CD8-positive, alpha-beta memory T cell (primary cell): ENCODE measurements at places on chromosomes 1 and 21. TPM values are rescaled to one million over a fixed set of nuclear protein-coding genes. Genes with fewer than 3 reads are reported as not detected.

The LRRC71 gene
- total RNA-seq = not detected

The CAPN9 gene
- total RNA-seq = not detected

The PIGR gene
- 0.33 TPM for total RNA-seq

The G0S2 gene
- 4.5 TPM for total RNA-seq

GRCh38 chr1:179177182-179177581 lies 52.3 kb downstream of the ABL2 start:
- no peaks in the 10 kb centered on the region for H3K36me3 ChIP-seq
- H3K4me1 ChIP-seq = no peaks in the 10 kb centered on the region
- no peaks in the 10 kb centered on the region for H3K27me3 ChIP-seq

GRCh38 chr1:110538075-110538474 lies 19.1 kb upstream of the KCNA10 start:
- H3K4me1 ChIP-seq = no peaks in the 10 kb centered on the region
- no peaks in the 10 kb centered on the region for H3K36me3 ChIP-seq
- H3K27ac ChIP-seq = no peak overlapping the region
- no peak overlapping the region for H3K4me3 ChIP-seq
- H3K27me3 ChIP-seq = no peaks in the 10 kb centered on the region
- DNase-seq = no peak

DNA sequence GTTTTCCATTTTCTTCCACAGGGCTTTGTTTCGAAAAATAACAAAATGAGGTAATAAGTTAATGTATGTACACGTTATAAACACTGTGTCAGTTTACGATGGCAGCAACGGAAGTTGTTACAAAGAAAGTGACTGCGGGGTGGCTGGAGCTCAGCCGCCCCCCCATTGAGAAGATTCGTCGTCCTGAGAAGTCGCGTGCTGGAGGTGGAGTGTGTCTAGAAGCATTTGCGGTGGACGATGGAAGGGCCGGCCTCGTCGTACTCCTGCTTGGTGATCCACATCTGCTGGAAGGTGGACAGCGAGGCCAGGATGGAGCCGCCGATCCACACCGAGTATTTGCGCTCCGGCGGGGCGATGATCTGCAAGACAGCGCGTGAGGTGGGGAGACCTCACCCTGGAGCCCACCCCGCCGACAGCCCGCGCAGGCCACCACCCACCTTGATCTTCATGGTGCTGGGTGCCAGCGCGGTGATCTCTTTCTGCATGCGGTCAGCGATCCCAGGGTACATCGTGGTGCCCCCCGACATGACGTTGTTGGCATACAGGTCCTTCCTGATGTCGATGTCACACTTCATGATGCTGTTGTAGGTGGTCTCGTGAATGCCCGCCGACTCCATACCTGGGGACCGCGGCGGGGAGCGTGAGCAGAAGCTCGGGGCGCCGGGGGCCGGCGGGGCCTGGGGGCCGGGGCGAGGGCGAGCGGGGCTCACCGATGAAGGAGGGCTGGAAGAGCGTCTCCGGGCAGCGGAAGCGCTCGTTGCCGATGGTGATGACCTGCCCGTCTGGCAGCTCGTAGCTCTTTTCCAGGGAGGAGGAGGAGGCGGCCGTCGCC lies 2.4 kb downstream of the ACTA1 start:
- DNase-seq = no peak
- no peak overlapping the region for H3K27ac ChIP-seq
- no peaks in the 10 kb centered on the region for H3K36me3 ChIP-seq

- no peak overlapping the region for H3K4me3 ChIP-seq
- no peaks in the 10 kb centered on the region for H3K4me1 ChIP-seq
- no peaks in the 10 kb centered on the region for H3K36me3 ChIP-seq
Observed at GRCh38 chr1:165172666-165173065, 183.8 kb downstream of the LMX1A start.

DNA sequence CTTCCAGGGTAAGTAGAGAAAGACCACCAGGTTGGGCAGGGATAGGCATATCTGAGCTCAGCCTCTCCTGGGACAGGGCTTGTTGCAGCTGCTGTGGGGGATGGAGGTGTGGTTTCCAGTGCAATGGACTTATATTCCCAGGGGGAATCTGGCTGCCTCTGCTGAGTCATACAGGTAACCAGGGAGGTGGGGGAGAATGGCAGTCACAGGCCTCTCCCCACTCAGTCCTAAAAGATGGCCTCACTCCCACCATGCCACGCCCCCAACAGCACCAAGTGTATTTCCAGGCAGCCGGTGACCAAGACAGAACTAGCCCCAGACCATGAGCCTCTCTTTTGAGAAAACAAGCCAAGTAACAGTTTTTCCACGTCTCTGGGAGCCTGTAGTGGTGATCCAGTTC lies 1240.7 kb downstream of the BRINP3 start:
- H3K4me3 ChIP-seq = no peak overlapping the region
- no peak overlapping the region for H3K27ac ChIP-seq
- no peaks in the 10 kb centered on the region for H3K36me3 ChIP-seq

DNA sequence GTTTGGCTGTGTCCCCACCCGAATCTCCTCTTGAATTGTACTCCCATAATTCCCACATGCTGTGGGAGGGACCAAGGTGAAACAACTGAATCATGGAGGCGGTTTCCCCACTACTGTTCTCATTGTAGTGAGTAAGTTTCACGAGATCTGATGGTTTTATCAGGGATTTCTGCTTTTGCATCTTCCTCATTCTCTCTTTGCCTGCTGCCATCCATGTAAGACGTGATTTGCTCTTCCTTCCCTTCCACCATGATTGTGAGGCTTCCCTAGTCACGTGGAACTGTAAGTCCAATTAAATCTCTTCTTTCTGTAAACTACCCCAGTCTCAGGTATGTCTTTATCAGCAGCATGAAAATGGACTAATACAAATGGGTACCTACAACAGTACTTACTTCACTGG lies 73.5 kb downstream of the PIK3R3 start:
- H3K4me3 ChIP-seq = no peak overlapping the region
- no peak overlapping the region for H3K27ac ChIP-seq
- H3K4me1 ChIP-seq = peaks cover 8% of the 10 kb centered on the region
